ENCODE measurements at places on chromosomes 2 and 18.

- no peak for DNase-seq
These were observed 155.6 kb downstream of the TSN start for GRCh38 chr2:121911036-121911435.

DNA sequence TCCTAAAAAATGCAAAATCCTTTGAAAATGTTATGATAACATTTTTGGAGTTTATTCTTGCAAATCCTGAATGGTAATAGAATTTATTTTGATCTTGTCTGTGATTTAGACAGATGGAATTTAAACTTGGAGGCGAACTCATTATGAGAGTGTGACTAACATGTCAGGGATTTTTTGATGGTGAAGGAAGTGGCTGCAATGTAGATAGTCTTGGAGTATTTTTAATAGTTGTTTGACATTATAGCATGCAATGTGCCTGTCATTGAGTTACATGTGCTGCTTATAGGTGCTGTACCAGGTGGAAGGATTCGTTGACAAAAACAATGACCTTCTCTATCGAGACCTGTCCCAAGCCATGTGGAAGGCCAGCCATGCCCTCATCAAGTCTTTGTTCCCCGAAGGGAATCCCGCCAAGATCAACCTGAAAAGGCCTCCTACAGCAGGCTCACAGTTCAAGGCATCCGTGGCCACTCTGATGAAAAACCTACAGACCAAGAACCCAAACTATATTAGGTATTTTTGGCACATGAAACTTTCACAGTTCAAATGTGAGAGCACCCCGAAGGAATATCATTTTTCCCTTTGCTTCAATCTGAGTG lies 141.8 kb downstream of the MYO1B start:
- peak; percentile 86 for DNase-seq

- no peak for DNase-seq
These were observed 9.3 kb downstream of the RHOB start for GRCh38 chr2:20456116-20456571.

DNA sequence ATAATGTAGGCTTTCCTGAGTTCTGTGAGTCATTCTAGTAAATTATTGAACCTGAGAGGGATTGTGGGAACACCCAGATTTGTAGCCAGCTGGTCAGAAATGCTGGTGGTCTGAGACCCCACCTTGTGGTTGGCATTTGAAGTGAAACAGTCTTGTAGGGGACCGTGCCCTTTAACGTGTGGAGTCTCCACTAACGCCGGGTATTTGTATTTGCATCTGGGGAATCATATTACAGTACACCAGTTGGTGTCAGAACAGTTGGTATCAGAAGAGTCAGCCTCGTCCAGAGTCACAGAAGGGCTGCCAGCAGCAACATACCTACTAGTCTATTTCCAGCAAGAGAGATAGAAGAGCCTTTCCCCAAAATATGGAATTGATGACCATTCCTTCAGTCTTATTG lies 38.3 kb upstream of the PTPN4 start:
- no peak for DNase-seq

GRCh38 chr2:197261808-197262226 lies 48.8 kb downstream of the ANKRD44 start:
- peak; percentile 23 for DNase-seq

DNA sequence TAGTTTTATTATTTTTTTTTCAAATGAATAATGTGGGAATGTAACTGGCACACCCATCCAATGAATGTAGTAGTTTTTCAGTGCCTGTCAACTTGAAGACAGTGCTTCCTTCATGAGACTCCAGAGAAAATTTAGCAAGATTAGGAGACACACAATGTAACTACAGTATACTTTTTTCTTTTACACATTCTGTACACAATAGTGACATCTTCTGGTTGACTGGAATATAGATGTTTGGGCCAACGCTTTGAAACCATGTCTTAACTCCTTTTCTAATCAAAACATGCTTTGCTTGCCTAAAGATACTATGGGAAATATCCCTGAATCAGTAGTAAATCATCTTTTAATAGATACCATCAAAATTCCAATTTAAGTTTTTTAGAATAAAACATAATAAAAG lies 229.5 kb upstream of the ZC3H15 start:
- DNase-seq, result peak; percentile 65

All from astrocyte of the spinal cord (primary cell).